Astrocyte of the cerebellum (primary cell): ENCODE measurements at places on chromosomes 6 and 20.

- DNase-seq = no peak
Observed at GRCh38 chr20:6623989-6624388, 143.5 kb upstream of the BMP2 start.

DNA sequence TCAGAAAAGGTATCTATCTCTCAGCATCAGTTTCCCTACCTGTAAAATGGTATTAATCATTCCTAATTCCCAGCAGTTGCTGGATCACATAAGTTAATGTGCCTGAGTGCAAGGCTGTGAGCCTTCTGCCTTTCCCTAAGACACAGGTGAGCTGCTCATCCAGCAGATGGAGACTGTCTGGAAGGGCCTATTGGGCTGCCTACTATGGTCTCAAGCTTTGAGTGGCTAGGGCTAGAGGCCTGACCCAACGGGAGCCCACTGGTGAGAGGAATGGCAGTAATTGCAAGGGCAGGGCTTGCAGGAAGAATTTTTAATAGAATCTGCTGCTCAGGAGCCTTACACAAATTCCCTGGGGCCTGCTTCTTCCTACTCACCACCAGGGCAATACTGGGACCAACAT lies 4.3 kb downstream of the KHDC1 start:
- no peak for DNase-seq

GRCh38 chr20:64222291-64222735 lies 33.2 kb upstream of the PCMTD2 start:
- no peak for DNase-seq

- no peak for DNase-seq
Observed at GRCh38 chr6:90214966-90215365, 81.7 kb downstream of the BACH2 start.

DNA sequence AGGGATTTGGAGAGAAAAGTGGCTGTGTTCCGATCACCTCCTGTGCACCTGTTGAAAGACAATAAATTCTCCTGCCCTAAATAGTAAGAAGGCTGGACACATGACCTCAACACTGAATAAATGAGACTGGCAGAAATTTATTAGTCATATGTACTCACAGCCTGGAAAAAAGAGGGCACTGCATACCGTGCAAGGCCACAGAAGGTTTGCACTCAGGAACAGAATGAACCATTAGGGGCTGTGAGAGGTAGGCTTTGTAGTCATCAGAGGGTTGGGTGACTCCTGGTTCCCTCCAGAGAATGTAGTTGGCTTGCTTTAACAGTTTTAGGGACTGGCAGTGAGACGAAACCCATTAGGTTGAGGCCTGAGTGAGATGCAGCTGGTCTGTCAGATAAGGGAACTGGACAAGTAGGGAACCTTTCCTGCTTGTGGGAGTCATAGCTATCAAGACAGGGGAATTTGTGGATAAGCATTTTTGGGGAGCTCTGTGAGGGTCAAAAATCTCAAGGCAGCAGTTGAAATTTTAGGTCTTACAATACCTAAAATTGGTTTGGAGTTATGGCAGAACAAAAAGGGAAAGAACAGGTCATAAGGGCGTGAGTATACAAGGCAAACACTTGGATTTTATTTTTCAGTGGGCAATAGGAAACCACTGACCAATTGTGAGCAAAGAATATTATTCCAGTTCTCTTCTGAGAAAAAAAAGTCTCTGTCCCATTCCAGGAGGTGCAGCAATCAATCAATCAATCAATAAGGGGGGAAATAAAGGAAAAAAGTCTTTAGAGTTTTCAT lies 67.9 kb upstream of the BTN3A2 start:
- DNase-seq = no peak

DNA sequence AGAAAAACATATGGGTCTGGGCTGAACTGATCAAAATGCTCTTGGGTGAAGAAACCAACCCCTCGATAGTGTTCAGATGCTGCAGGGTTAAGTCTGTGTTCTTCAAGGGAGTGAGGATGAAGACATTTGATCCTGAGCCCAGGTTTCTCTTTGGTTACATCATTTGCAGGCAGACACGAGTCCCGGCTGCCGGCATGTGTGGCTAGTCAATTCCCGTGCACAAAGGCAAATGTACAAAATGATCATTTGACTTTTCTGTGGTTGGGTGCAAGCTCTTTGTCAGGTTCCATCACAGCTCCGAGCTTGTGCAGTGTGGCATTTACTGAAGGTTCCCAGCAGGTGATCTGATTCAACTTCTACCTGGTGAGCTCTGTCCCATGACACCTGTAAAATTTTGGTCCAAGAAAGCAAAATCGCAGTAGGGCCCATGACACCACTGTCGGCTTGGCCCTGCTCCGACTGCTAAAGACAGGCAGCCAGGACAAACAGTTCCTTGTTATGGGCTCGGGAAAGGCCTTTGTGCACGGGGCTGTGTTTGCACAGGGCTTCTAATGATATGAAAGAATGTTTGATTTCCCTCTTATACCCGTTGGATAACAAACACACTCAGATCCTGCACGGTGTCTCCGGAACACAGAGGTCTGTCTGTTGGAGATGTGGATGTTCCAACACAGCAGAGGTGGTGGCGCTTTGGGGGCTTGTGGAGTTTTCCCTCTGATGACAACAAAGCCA lies 46.9 kb downstream of the GJA10 start:
- DNase-seq = no peak
